ENCODE measurements at places on chromosomes 7 and 10.

DNA sequence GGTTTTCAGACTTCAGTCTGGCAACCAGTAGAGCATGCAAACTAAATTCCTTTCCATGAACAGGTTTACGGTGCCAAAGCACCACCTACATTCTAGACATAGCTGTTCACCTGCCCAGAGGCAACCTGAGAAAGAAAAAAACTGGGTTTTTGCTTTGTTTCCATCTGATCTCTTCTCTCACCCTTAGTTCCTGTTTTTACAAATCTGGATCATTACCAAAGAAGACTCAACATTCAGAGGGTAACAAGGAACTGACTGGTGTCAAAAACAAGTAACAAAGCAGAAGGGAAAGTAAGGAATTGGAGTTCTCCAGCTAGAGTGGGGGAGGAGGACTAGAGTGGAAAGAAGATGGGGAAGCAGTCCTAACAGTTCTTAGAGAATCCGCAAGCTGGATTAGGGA lies 36.4 kb downstream of the CPVL start:
- DNase-seq = no peak

- no peak for DNase-seq
Measured at GRCh38 chr10:93672022-93672678, 30.2 kb downstream of the FRA10AC1 start.

DNA sequence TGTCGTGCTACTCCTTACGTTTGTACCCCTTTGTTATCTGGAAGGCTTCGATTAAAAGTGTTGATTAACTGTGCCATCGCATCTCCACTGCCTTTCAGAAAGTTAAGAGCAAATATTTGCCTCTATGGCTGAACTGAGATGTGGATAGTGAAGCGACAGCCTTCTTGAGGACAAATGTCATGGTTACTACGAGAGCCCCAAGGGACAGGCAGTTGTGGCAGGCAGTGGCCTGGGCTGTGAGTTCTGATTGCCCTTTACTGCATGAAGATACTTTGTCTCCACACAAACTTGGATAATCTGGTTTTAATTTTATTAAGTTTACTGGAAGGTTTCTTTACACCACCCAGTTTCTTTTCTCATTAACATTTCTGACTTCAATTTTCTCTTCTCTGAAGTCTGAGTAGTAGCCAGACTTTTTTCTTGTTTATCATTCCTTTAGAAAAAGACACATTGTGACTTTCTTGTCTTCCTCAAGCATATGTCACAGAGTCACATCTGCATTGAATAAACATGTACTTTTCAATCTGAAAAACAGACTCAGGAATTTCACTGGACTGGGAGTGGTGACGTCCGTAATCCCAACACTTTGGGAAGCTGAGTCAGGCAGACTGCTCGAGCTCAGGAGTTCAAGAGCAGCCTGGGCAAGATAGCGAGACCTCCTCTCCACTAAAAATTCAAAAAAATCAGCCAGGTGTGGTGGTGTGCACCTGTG lies 1.5 kb downstream of the TAS2R41 start:
- no peak for DNase-seq

GRCh38 chr7:148898845-148899484 lies 14.9 kb upstream of the EZH2 start:
- no peak for DNase-seq

GRCh38 chr10:14010101-14010558 lies 320.6 kb downstream of the FRMD4A start:
- no peak for DNase-seq

DNA sequence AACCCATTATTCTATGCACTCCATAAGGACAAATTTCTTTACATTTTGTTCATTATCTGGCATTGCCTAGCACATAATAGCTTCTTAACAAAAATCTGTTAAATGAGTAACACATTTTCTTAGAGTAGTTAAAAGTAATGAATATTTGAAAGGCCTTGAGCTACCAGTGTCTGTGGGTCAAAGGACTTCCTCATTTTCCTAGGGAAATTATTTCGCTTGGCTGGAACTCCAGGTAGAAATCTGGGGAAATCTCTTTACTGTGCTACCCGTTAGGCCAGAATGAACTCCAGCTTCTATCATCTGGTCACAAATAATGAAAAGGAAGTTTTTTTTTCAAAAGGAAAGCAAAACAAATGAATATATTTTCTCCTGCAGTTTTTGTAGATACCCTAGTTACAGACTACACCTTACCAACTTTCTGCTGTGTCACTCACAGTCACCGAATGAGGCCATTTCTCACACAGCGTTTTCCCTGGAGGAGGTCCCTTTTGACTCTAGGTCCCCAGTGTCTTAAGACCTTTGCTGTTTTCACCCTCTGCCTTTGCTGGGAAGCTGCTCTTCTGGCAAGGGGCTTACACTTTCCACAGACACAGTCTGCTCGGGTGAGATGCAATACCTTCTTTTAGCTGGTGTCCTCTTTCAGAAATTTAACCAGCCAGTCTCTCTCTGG lies 1.6 kb downstream of the SAMD9L start:
- no peak for DNase-seq

DNA sequence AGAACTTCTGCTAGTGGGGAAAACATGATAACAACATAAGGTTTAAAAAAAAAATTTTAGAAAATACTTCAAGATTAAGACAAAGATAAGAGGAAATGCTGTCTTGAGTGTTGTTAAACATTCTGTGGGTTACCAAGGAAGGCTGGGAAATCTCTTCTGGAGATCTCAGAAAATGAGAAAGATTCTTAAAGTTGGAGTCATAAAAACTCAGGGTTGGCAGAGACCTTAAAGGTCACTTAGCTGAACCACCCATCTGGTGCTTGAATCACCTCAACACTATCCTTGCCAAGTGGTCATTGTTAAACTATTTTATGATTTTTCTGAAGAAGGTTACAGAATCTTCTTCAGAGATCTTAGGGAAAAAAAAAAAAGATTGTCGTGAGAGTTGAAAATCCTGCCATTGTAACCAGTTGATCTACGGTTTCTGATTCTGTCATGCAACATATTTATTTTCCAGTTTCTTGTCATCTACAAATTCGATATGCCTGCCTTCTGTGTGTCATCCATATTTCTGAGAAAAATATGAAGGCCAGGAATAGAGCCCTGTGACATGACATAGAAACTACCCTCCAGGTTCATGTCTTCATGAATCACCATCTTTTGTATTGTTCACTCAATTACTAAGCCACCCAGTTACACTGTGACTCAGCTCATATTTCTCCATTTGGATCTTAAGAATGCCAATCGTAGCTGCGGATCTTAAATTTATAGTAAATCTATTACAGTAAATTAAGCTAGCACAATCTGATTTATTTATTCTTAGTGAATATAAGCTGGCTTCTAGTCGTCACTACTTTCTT lies 179.2 kb downstream of the ST7 start:
- no peak for DNase-seq

GRCh38 chr10:92880233-92880861 lies 32.0 kb downstream of the EXOC6 start:
- DNase-seq = no peak

DNA sequence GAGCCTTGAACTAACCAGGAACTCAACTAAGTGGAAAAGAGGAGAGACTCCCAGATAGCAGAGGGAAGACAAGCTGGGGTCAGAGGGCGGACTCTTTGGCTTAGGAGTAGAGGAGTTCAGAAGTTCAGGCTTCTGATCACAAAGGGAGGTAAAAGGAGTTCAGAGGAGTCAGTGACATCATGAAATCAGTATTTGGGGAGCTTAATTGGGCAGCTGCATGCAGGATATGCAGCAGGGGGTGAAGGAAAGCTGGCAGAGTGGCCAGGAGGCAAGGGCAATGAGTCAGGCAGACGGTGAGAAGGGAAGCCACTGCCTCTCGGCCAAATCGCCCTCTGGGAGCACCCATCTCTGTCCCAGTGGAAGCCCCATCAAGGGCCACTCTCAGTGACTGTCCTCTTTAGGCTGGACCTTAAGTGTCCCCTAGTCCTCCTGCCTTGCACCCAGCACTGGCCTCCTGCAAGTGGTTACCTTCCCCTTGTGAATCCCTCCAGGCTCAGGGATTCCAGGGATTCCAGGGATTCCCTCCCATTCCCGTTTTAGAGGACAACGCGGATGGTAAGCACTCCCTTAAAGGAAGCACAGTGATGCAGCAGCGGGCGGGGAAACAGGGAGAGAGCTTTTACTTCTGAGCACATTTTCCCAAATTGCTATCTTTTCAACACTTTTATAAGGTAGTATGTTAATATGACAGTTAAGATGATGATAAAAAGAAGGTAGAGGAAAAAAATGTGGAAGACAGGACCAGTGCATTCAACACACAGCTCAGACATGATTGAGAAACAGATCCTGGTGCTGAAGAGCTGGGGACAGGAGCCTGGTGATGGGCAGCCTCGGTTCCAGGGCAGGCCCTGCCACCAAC lies 72.6 kb downstream of the KCNMA1 start:
- no peak for DNase-seq

DNA sequence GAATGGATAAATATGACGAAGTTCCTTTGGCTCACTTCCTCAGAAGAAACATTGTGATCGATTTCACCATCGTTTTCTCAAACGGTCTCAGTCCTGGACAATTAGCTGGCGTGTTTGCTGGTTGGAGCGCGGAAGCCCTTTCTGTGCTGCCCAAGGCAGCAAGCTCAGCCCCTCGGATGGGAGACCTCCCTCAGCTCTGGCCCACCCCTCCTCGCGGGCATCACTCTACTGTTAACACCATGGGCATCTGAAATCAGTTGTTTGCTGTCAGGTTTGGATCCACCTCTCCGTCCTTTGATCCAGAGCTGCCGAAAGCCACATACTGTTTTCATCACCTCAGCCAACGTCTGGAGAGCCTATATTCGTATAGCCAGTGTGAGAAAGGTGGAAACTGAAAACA lies 68.2 kb downstream of the C10orf143 start:
- no peak for DNase-seq

DNA sequence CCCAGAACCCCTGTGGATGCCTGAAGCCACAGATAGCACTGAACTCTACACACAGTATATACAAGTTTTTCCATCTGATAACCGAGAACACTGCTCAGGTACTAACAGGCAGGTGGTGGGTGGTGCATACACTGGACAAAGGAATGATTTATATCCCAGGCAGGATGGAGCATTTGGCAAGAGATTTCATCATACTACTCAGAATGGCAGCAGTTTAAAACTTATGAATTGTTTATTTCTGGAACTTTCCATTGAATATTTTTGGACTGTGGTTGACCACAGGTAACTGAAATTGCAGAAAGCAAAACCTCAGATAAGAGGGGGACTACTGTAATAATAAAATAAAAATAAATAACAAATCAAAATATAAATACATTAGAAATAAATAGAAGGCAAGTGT lies 10.9 kb upstream of the KCNMA1 start:
- DNase-seq = no peak

DNA sequence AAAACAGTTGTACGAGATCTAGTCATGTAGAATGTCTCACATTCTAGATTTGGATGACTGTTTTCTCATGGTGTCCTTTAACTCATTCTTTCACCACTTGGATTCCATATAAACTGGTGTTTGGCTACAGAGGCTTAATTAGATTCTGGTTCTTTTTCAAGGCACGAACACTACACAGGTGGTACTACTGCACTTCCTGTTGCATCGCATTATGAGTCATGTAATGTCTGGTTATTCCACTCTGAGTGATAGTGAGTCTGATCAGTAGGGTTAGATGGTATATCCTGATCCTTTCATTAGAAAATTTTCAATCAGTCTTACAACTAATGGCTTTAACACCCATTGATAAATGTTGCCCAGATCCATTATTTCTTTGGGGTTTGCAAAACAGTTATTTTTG lies 11.2 kb upstream of the AKAP9 start:
- DNase-seq = no peak

DNA sequence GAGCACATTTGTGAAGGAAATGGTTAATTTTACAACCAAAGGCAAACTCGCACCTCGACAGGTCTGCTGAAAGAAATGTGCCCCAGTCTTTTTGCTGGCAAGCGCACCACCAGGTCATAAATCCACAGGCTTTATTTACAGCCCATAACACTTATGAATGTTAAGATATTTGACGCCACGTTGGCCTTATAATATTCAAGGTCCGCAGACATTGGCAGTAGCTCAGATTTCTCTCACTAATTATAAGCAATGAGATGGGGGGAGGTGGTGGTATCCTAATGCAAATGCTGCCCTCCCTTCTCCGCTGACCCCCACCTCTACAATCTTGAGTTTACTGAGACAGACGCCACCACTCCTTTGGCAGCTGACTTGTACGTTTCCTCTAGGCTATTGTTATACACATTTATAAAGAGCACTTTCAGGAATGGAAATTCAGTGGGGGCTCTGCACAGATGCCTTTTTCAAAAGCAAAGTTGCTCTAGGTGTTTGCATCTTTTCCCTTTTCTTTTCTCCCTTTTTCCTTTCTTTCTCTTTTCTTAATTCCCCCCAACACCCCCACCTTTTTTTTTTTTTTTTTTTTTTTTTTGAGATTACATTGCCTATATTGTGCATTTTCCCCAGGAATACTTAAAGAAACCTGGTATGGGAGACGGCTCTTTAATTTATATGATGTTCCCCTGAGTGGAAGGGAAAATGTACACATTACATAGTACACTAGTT lies 6.7 kb downstream of the TCF7L2 start:
- no peak for DNase-seq

DNA sequence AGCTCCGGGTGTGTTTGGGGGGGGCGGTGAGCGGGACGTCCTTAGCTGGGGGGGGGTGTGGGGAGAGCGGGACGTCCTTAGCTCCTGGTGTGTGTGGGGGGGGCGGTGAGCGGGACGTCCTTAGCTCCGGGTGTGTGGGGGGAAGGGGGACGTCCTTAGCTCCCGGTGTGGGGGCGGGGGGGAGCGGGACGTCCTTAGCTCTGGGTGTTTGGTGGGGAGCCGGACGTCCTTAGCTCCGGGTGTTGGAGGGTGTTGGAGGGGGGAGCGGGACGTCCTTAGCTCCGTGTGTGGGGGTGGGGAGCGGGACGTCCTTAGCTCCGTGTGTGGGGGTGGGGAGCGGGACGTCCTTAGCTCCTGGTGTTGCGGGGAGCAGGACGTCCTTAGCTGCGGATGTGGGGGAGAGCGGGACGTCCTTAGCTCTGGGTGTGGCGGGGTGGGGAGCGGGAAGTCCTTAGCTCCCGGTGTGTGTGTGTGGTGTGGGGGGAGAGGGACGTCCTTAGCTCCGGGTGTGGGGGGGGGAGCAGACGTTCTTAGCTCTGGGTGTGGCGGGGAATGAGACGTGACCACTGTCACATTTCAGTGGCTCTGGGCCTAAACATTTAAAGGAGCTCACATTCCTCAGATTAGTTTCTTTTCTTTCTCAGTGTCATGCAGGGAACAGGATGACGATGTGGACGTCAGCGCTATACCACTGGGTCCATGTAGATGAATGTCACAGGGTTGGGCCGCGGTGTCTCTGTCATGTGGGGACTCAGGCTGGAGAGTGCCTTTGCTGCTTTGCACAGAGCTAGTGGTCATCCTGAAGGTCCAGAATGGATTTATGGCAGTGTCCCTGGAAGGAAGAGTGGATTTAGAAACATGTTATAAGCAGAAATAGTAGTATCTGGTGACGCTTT lies 7.5 kb downstream of the DYNC2I1 start:
- DNase-seq = peak; percentile 62

- DNase-seq = no peak
Measured at GRCh38 chr10:24951201-24952142, 934 bp downstream of the PRTFDC1 start.

- no peak for DNase-seq
Measured at GRCh38 chr10:121609426-121610380, 11.5 kb upstream of the FGFR2 start.

GRCh38 chr10:90920986-90921666 lies at the start of gene ANKRD1:
TSS of gene ANKRD1 (minus strand) at chr10:90921087. CDS start at chr10:90921027, 60 bp downstream.
- DNase-seq = no peak
